ENCODE measurements at places on chromosomes 3 and 15. TPM values are rescaled to one million over a fixed set of nuclear protein-coding genes. Genes with fewer than 3 reads are reported as not detected.

Gene SLC22A13
- under 0.01 TPM for total RNA-seq

Gene RBP2
- total RNA-seq, result not detected

Gene FBLN2
- 9.1 TPM for total RNA-seq

Gene LINGO1
- total RNA-seq, result 46.2 TPM

Gene NANOGP8
- total RNA-seq, result 0.25 TPM

Gene PATL2
- not detected for total RNA-seq

Gene LRRIQ4
- total RNA-seq, result 0.49 TPM

Measured in temporal lobe (tissue), 4 donors.